Stimulated activated CD8-positive, alpha-beta memory T cell treated with anti-CD3 and anti-CD28 coated beads, Interleukin-7, amount 100 ng/mL, for 4 hours (primary cell): ENCODE measurements at places on chromosomes 4 and X.

GRCh38 chrX:39966176-39966575, 131.6 kb downstream of the BCOR start:
- no peak for DNase-seq

GRCh38 chr4:555566-556275, 20.4 kb downstream of the TMEM271 start:
- no peak for DNase-seq

GRCh38 chrX:33333271-33333670, 121.9 kb upstream of the DMD start:
- DNase-seq = no peak

GRCh38 chr4:7658341-7659204, 223.8 kb upstream of the PSAPL1 start:
- no peak for DNase-seq

DNA sequence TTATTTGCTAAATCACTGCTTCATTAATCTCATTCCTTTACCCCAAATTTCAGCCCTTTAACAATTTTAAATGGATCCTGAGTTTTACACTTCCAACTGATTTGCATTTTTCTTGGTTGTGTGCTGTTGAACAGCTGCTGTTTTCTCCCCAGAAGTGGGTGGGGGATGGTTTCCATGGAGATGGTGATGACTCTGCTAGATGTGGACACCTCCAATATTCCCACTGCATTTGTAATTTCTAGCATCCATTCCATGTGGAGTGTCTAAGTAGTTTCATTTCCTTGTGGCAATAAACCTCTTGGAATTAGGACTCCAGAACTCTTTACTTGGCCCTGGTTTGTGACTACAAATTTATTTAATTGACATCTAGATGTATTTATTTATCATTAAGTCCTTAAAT, 330.4 kb downstream of the GBA3 start:
- no peak for DNase-seq

DNA sequence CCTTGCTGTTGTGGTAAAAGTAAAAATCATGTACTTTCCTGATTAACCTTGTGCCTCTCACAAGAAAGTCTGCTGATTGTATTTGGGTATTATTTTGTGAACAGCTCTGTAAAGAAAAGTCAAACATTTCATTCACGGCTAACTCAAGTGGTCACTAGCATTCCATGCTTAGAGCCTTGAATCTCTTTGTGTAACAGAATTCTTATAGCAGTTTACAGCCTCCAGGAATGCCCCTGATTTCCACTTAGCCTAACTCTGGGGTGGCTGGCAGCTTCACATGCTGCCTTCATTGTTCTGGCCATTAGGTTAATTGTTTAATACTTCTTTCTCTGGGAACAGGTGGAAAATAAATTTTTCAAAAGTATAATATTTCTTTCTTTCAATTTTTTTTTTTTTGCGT, 226.7 kb downstream of the RBMX2 start:
- no peak for DNase-seq

DNA sequence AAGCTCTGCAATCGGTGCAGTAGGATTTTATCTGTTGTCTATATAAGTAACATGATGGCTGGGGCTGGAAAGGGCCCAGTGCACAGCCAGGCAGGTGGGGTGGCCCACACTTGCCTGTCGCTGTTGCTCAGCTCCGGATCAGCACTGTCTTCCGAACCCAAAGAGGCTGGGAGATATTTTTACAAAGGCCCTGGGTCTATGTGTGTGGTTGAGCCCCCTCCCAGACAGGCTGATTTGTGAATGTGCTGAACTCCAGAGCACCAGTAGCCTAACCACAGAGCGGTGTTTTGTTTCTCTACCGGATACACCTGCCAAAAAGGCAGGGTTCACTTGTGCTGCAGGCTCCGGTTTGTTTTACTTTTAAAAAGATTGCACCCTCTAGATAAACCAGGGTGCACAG, 33.5 kb upstream of the CHRNA9 start:
- DNase-seq = no peak
